ENCODE measurements at places on chromosomes 2 and 18.
A peak's percentile ranks its signal among the peaks of the same experiment; 100 is the strongest.

DNA sequence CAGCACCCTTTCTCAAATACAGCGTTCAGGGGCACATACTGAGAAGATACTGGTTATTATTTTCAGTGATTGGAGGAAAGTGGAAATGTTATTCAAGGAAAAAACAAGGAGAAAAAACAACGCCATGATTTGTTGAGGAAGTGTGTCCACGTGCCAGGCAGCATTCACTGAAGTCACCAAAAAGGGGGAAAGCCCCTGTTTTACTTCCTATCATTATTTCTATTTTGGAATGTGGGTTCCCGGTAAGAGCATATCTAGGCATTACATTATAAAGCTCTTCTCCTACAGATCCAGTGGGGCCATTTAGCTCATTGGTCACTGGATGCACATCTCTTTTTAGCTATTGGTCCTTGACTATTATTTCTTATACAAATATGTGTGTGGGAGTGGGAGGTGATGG is 518.7 kb downstream of the TXNL1 start:
- DNase-seq: no peak

DNA sequence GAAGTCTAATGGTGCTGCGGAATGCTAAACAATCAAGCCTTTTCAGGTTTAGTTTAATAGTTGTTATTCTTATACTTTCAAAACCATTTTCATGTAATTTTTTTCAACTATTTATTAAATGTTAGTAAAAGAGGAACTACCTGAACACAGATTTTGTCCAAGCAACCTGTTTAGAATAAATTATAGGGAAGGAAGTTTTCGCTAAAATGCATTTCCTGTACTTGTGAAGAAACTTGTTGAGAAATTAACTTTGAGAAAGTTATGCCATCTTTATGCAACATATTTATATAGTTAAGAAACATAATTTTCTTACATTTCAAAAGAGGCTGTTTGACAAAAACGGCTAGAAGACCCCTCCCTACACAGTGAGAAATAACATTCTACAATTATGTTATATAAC is 16.6 kb downstream of the MAP4K4 start:
- DNase-seq: no peak

GRCh38 chr2:241924909-241925250 is 55.4 kb downstream of the RTP5 start:
- DNase-seq: no peak

DNA sequence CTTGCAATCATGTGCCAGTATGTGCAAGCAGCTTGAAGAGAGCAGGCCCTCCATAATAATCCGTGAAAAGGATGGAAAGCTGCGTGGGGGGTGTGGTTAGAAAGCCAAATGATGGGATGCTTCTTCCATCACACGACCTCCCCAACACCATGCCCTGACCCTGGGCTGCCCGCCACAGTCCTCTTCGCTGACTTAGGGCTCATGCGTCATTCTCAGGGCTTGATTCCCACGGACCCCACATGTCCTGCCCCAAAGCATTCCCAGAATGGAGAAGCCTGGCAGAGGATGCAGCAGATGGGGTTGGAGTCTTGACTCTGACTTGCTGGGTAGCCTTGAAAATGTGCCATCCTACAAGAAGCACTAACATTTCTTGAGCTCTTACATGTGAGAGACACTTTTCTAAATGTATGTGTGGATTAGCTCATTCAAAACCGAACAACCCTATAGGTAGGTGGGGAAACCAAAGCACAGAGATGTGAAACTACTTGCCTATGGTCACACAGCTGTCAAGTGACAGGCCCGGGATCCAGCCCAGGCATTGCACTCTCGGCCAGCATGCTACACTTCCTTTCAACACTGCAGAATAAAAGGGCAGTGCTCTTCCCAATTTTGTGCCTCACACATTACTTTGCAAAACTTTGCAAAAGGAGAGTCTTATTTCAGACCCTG is 3.7 kb downstream of the TNS1 start:
- no peak for DNase-seq

DNA sequence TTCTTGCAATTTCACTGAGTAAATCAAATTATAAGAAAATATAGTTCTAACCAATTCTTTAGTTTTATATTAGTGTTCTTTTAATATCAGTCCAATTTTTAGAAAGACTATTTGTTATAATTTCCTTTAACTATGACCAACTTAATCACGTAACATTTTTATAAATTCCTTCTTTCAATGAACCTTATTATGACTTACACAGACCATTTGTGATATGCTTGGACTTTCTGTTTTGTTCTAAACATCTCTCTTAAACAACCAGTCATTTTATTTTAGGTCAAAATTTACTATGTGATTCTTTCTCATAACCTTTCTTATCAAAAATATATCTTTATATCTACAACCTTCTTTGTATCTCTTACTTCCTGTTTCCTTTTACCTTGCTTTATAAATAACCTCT is 39.5 kb upstream of the DYNAP start:
- no peak for DNase-seq

DNA sequence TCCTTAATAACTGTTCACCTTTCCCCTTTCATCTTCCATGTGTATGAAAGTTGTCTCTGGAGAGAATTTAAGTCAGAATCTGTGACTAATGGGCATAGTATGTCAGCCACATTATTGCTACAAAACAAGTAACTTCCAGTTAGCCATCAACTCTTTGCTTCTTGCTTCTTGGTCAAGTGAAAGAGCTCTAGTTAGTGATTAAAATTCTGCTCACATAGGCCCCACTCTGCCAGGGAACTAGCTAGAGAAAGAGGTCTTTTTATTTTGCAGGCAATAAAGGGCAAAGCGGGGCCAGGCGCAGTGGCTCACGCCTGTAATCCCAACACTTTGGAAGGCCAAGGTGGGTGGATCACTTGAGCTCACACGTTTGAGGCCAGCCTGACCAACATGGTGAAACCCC is 64.6 kb downstream of the COLEC12 start:
- no peak for DNase-seq

GRCh38 chr2:98702127-98702802 is 28.7 kb downstream of the MGAT4A start:
- no peak for DNase-seq

- no peak for DNase-seq
Measured at GRCh38 chr2:56654936-56655335, 471.1 kb downstream of the CCDC85A start.

GRCh38 chr18:43879415-43879814 is 602.1 kb upstream of the SYT4 start:
- no peak for DNase-seq

- no peak for DNase-seq
Measured at GRCh38 chr2:174969091-174969734, 36.0 kb downstream of the CHN1 start.

GRCh38 chr18:63405986-63406385 is 16.3 kb downstream of the VPS4B start:
- no peak for DNase-seq

DNA sequence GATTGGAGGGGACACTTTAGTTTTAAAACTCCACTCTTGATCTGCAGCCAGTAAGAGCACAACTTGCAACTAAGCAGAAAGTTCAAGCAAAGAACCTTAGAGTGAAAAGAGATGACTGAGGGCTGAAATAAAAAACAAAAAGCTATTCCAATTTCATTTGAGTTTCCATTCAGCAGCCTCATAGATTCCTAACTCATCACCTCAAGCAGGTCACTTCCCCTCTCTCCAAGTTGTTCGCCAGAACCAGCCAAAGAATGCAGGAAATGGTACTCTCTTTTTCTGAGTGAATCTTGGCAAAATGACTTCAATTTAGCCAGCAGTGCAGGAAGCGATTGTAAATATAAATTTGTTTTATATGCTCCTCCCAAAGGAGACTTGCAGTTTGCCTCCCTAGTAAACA is 213.3 kb downstream of the SETBP1 start:
- no peak for DNase-seq

DNA sequence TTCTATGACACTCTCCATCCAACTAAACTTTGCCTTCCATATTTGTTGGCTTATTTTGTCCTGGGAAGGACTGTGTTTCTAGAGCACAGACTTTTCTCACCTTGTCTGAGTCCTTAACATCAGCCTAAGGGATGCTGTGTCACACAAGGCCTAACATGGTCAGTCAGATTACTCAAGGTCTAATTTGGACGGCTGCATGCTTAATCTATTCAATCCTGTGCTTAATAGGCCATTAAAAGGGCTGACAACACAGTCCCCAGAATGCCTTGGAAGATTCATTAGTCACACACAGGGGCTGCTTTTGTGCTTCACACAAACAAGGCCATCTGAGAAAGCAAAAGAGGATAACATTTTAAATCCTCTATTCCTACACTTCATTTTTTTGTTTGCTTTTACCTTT is 84.0 kb downstream of the DYNAP start:
- DNase-seq: no peak

GRCh38 chr2:134770702-134771101 is 51.9 kb upstream of the TMEM163 start:
- no peak for DNase-seq

- DNase-seq: no peak
Measured at GRCh38 chr2:132859590-132859989, 189.6 kb upstream of the LYPD1 start.

DNA sequence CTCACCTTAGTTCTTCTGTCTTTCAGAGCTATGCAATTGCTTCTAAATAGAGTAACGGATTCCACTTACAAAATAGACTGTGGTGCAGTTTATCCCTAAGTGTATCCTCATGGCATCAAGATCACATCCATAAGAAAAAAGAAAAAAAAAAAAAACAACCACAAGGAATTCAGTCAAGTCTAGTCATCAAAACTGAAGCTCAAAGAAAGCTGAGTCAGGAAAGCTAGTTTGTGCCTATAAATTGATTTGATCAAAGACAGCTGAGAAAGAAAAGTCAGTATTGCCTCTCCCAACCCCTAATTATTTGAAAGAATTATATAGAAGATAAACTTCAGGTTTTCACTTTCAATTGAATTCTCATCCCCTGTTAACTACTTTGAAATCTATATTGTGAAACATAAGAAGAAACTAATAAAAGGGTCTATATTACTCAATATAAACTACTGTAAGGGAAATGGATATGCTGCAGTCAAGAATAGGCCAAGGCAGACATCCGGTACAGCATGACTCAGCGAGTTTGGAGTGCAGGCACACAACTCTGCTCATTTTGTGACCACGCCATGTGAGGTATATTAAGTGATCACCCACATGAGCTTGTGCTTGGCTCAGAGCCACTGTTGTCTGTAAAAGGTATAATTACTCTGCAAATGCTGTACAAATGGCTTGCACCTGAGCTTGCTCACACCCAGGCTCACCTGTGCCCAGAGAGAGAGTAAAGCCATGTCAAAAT is 568.1 kb upstream of the CRIM1 start:
- peak; percentile 14 for DNase-seq

DNA sequence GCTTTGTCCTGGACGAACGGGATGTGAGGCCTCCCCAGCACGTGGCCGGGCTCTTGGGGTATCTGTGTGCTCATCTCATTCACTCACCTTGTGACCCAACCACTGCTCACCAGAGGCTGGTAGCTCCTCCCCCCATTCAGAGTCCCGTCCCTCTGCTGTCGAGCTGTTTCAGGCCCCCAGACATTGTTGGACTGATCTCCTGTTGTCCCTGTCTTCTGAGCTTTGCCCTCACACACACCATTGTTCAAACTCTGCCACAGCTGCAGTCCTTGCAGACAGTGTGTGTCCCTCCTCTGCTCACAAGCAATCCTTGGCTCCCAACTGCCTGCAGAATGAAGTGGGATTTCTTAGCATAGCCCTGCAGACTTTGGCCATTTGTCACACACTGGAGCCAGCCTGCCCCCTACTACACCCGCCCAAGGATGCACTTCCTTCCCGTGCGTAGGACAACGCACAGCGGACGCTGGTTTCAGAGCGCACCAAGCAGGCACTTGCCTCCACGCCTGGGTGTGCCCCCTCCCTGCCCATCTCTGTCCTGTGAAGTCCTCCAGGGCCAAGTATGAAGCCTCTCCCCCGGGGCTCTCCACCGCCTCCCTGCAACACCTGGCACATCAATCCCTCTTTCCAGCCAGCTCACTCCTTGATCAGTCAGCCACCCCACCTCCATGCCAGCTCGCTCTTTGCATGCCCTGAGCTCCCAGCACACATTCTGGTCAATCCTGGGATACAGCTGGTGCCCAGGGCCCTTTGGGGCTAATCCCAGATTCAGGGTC is 16.5 kb upstream of the PRLH start:
- DNase-seq: no peak

GRCh38 chr2:85134255-85134895 is 1.2 kb downstream of the TCF7L1 start:
- no peak for DNase-seq

GRCh38 chr2:26162963-26163362 is 9.9 kb upstream of the GAREM2 start:
- DNase-seq: no peak

DNA sequence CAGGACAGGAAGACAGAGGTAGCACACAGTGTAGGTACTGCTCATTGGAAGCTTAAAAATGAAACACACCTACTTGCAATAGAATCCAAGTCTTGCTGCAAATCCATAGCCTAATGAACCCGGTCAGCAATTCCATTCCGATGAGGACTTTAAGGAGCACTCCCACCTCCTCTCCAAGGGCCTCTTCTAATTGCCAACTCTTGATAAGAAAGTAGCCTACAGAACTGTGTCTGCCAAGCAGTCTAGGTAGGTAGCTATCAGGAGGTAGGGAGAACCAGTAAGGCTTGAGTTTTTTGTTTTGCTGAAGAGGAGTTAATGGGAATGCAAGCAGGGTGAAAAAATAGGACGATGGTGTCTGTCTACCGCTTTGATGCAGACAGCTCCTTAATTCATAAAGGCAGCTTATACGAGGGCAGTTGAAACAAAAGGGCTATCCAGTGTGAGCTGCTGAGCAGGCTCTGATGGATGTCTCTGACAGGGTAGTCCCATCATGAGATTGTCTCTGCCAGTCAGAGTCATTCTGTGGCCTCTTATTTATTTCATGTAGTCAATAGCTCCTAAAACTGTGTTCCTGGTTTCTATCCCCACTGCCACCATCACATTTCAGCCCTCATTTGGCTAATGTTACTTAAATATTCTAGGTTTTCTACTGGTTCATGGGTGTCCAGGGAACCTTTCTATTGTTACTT is 155.6 kb upstream of the DNMT3A start:
- no peak for DNase-seq

DNA sequence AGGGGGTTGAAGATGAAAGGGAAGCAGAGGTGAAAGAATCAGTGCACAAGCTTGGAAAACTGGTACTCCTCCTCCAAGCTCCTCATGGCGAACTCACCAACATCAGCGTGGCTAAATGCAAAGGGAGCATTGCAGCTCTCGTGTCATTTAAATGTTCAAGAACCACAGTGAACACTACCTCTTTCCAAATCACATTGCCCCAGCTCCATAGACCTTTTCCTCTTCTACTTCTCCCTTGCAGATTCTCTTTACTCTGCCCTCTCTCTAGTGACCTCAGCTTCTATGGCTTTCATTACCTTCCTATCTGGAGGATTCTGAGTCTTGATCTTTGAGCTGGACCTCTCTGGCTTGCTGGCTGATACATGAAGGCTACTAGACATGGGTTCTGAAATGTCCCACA is 14.3 kb downstream of the EPB41L3 start:
- DNase-seq: no peak

Data from Daoy (cell line).